ENCODE measurements at places on chromosomes 1 and 21.
A peak's percentile ranks its signal among the peaks of the same experiment; 100 is the strongest.

DNA sequence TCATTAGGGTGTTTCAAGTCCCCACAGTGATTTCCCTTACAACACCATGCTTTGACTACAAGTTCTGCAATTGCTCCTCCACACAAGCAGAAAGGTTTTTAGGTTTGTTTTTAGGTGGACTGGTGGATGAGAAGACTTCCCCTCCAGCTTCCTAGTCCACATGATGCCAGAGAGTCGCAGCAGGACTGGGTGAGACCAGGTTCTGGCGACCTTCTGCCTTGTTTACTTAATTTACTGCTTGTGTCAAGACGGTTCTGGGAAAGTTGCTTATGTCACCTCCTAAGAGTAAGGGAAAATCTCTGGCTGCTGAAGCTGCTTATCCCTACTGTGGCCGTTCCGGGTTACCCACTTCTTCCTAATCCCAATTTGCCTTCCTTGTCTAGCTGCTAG lies 76.4 kb downstream of the GLUL start:
- DNase-seq, result no peak

DNA sequence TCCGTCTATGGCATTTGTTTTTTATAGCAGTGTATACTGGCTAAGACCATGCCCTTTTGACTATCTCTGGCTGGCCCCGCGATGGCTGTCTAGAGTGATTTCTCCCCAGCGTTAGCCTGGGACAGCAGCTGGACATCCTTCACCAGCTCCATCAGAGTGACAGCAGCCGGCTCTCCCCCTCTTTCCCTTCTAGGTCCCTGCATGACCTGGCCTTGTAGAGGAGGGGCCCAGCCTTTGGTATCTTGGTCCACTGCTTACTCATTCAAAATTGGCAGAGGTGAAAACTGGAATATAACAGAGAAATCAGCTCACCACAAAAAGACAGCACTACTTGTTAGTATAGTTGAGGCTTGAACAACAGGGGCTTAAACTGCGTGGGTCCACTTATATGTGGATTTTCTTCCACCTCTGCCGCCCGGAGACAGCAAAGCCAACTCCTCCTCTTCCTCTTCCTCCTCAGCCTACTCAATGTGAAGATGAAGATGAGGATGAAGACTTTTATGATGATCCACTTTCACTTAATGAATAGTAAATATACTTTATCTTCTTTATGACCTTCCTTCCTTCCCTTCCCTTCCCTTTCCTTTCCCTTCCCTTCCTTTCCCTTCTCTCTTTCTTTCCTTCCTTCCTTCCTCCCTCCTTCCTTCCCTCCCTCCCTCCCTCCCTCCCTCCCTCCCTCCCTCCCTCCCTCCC lies 29.4 kb upstream of the B3GALNT2 start:
- DNase-seq, result no peak

DNA sequence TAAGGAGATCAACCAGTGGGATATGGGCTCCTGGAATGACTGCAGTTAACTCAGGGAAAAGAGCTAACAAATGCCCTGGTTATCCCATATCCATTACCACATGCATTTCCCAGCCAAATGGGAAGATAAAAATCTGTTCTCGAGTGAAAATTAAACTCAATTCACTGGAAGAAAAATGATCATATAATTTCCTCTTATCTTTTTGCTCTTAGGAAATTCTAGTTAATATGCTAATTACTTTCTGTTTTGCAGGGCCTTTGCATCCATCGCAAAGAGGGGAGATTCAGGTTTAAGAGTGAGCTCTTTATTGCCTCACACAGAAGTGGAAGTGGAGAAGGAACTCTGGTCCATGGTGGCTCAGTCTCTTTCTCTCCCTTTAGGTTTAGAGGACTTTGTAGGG lies 3.9 kb upstream of the IL24 start:
- no peak for DNase-seq

DNA sequence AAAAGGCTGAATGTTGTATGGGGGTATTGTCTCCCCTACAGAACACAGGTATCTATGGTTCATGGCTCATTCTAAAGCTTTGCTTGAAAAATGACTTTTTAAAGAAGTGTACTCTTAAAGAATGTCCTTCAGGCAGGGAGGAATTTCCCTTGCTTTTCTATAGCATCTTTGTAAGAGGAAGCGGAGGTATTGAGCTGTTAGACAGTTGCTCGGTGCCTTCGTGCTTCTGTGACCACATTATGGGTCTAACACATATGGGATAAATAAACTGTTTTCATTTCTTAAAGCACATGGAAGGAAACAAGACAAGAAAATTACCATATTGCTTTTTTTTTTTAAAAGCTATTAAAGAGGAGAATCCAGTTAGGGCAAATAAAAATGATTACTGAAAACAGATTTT lies 182.9 kb downstream of the NTNG1 start:
- DNase-seq, result no peak

DNA sequence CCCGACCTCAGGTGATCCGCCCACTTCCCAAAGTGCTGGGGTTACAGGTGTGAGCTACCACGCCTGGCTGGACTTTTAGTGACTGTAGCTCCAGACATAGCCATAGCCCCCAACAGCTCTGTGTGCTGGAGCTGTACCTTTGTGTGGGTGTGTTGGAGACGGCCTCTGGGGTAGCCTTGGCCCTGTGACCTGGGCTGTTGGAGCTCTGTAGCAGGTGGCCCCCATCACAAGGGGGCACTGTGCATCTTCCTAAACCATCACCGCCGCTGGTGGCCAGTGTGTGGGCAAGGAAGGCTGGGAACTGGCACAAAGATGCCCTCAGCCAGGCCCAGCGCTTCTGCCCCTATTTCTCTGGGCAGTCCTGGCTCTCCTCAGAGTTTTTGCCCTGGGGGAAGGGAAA lies 38.4 kb upstream of the FOXO6 start:
- DNase-seq, result peak; percentile 28

Measured in CD4-positive, alpha-beta T cell treated with Interleukin-17A for 1 hour (primary cell).